Esophagus muscularis mucosa (tissue), 4 donors: ENCODE measurements at places on chromosomes 3 and 15. TPM values are rescaled to one million over a fixed set of nuclear protein-coding genes. Genes with fewer than 3 reads are reported as not detected.

GRCh38 chr3:46422617-46423016, 15.6 kb downstream of the CCRL2 start:
- H3K36me3 ChIP-seq = no peaks in the 10 kb centered on the region
- DNase-seq = no peak
- H3K27ac ChIP-seq = no peak overlapping the region

GRCh38 chr3:64708456-64708855, 20.7 kb upstream of the ADAMTS9 start:
- H3K27me3 ChIP-seq = no peaks in the 10 kb centered on the region
- H3K27ac ChIP-seq = no peak overlapping the region
- H3K36me3 ChIP-seq = no peaks in the 10 kb centered on the region
- no peak for DNase-seq
- no peaks in the 10 kb centered on the region for H3K4me1 ChIP-seq
- H3K4me3 ChIP-seq = no peak overlapping the region

DNA sequence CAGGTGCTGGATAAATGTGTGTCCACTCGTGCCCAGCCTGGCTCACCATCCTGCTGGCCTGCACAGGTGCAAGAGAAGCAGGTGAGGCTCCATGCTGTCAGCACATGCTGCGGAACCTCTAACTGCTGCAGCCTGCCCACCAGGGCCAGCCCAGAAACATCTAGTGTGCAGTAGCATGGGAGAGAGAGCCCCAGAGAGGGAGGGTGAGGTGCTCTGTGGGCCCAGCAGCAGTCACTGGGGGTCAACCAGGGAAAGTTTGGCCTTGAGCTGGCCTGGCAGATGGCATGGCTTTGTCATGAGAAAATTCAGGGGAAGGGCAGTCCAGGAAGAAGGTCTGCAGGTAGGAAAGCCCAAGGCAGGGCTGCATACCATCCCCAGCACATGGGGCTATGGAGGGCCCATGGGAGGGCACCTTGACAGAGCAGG, 18.2 kb upstream of the PRR23E start:
- H3K36me3 ChIP-seq = no peaks in the 10 kb centered on the region
- H3K27me3 ChIP-seq = peaks cover 43% of the 10 kb centered on the region
- peaks cover 7% of the 10 kb centered on the region for H3K4me1 ChIP-seq
- H3K27ac ChIP-seq = no peak overlapping the region
- DNase-seq = peak; percentile 68

DNA sequence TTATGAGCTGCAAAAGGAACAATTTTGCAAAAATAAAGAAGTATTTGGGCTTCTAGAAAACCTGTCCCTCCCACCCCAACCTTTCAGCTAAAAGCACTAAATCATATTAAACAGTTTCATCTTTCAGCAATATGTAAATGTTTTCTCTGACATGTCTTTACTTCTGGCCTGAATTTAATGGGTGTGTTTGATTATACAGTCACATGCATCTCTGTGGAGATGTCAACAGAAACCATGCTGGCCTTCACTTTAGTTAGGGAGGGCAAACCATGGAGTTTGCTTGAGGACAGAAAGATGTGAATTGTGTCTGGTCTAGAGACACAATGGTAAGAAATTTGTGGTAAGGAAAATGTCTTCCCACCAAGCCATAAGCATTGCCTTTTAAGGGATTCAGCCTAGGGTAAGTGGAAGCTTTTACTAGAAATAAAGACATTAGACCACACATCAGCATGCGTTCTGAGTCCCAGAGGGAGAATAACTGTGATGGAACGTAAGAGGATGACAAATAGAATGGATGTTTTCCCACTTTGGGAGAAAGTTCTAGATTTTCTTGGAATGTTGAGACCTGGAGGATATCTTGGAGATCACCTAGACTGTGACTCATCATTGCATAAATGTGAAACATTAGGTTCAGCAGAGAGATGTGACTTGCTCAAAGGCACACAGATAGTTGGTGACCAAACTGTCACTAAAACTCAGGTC, 68.9 kb downstream of the ST8SIA2 start:
- no peak overlapping the region for H3K4me3 ChIP-seq
- H3K27ac ChIP-seq = no peak overlapping the region
- no peaks in the 10 kb centered on the region for H3K4me1 ChIP-seq

The CHRNA7 gene
- 2.8 TPM for total RNA-seq

The TMEM207 gene
- total RNA-seq = not detected
